ENCODE measurements at places on chromosomes 16 and 17.

- DNase-seq, result no peak
Observed at GRCh38 chr17:82392209-82392920, 20.8 kb downstream of the UTS2R start.

DNA sequence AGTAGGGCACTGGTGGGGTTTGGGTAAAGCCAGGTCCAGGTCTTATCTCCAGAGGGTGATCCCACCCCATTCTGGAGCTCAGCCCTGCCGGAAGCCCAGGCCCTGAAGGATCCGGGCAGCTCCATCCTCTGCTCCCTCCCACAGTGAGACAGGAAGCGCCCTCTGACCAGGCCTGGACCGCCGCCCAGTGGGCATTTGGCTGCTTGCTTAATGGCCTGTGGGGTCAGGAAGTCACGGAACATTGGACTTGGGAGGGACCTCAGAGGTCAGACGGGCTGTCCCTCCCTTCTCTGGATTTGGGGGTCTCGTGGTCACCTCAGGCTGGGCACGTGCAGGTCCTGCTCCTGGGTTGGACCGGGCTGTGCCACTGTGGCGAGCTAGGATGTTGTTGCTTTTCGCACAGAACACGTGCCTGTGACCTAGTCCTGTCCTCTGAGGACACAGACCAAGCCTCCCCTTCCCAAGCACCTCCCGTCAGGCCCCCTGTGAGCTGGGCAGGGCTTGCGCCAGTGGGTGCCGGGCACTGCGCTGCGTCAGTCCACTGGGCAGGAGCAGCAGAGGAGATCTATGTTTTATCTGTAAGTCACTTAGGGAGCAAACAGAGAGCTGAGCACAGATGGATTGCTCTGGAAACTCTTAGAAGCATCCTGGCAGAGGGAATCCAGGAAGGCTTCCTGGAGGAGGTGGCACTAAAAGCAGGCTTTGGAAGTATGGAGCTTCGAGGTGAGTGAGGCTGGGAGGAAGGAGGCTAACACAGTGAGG lies 49.4 kb upstream of the GSE1 start:
- DNase-seq, result no peak

GRCh38 chr17:45423304-45423974 lies 9.2 kb downstream of the ARHGAP27 start:
- DNase-seq, result no peak

DNA sequence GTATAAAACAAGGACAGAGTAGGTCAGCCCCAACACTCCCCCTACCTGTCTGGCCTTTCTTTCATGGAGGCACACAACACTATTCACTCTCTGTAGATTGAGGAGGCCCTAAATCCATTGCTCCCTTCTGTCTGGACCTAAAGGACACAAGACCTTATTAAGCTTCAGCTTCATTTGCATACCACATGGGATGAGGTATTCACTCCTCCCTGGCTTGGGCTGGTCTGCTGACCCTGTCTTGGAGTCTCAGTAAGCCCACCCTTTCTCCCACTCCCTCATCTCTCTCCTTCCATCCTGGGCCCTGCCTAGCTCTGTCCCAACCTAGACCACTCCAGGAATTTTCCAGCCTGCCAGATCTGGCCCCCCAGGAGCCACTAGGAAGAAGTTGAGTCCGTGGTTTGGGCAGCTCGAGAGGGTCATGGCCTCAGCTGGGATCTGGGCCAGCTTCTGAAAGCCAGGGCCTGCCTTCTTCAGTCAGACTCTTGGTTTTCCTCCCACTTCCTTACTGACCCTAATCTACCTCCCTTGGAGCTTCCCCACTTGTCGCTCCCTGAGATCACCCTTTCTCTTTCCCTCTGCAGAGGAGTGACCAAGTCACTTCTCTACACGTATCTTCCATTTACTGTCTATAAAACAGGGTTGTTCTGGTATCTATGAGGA lies 6.5 kb upstream of the LLGL1 start:
- DNase-seq, result no peak

DNA sequence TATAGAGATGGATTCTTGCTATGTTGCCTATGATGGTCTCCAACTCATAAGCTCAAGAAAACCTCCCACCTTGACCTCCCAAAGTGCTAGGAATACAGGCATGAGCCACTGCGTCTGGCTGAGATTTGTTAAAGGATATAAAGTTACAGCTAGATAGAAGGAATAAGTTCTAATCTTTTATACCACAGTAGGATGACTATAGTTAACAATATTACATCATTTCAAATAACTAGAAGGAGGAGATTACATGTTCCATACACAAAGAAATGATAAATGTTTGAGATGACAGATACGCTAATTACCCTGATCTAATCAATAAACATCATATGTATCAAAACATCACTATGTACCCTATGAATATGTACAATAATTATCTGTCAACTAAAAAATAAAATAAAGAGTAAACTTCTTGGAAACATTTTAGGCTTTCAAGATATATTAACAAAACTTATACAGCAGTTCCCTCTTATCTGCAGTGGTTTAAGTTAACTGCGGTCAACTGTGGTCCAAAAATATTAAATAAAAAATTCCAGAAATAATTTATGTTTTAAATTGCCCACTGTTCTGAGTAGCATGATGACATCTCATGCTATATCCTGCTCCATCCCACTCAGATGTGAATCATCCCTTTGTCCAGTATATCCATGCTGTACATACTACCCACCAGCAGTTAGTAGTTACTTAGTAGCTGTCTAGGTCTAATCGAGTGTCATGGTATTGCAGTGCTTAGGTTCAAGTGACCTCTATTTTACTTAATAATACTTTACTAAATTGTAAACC lies 129.2 kb upstream of the NACA2 start:
- no peak for DNase-seq

DNA sequence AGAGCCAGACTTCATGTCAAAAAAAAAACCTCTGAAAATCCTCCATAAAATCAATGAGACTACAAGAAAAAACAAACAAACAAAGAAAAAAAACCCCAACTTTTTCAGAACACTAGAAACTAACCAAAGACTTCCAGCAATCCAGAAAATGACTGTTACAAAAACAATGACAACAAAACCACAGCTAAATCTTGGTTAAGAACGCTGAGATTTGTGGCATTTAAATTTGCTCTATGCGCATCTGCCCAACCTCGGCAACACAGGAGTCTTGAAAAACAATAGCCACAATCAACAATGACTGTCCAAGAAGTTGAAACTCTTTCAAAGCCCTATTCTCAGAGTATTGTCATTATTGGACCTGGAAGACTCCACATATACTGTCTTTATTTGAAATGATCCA lies 402.4 kb downstream of the ZFHX3 start:
- DNase-seq, result no peak

DNA sequence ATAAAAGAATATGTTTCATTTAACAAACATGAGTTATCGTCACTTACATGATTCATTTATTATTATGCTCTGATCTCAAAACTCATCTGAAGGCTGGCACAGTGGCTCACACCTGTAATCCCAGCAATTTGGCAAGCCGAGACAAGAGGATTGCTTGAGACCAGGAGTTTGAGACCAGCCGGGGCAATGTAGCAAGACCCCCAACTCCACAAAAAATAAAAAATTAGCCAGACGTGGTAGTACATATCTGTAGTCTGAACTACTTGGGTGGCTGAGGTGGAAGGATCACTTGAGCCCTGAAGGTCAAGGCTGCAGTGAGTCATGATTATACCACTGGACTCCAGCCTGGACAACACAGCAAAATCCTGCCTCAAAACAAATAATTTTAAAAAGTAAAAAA lies 16.0 kb downstream of the APPBP2 start:
- no peak for DNase-seq
